ENCODE measurements at places on chromosomes 12 and 14.

DNA sequence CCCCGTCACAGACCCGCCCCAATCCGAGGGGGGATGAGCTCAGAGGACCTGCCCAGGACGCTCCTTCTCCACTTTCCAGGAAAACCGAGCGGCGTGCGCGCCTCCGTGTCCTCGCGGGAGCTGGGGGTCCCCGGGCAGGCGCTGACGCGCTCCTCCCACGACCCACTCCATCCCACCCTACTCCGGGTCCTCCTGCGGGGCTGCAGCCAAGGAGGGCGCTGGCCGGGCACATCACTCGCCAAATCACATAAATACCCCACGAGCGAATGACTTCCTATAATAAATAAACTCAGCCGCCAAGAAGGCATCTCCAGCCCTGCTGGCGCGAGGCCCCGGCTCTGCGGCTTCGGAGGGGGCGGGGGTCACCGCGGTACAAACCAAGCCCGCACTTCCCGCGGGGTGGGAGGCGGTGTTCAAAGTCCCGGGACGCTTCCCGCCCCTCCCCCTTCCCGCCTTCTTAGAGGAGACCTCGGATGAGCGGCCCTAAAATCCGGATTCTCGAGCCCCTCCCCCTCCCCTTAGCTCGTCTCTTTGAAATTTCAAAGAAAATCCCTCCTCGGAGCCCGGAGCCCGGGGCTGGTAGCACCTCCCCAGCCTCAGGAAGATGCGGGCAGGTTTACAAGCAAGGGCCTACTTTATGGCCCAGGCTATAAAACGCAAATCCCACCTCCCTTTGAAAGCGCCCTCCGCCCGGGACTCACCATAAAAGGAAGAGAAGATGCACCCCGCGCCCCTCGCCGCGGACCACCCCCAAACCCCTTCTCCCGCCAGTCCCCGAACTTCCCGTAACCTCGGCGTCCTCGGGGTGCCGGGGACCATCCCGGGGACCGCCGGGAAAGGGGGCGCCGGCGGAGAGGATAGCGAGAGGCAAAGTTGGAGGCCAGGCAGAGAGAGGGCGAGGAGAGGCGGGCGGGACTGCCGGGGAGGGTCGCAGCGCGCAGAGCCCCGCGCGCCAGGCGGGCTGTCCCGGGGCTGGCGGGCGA is 712 bp upstream of the FZD10 start:
- DNase-seq: no peak

DNA sequence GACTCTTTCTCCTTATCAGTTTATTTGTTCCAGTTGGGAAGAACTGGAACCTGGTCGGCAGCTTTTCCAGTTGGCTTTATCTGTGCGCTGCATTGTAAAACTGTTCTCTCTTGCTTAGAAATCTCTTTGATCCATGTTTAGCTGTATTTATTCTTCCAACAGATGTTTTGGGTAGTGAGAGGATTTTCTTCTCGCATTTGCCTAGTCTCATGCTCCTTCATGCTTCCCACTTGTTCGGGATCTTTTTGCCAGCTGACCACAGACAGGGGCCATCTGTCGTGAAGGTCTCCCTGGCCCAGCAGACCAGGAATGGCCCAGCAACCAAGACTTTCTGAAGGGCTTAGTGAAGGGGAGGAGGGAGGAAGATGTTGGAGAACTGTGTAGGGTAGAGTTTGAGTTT is 21.6 kb downstream of the NTF3 start:
- DNase-seq: no peak

DNA sequence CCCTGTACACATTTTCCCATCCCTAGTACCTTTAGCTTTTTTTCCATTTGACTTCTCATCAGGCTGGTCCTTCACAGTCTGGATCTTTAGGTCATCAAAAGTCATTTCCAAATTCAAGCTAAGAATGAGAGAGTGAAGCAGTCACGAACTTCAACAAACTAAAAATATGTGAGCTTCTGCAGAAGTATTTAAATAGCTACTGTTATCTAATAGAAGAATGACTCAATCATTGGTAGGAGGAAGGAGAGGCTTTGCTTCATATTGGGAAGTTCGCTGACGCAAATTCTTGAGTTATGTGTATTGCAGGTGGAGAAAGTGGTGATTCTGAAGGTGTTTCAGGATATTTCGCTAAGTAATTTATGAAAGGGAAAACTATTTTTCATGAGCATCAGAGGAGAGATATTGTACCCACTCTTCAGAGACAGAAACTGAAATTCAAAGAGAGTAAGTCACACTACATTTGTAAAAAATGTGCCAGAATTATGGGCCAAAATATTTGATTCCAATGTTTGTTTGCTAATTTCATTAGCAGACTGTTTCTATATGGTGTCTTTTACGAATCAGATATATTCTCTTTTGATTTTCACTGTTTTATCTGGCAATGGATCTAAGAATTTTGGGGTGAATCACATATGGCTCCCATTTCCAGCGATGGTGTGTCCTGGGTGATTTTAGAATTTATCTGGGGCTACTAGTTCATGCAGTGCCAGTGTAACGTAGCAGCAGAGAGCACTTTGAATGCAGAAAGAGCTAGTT is at the start of gene OLR1:
TSS of gene OLR1 (minus strand) at position 160 of the 756 bp plus-strand sequence. CDS start at position 105, 55 bp downstream.
- DNase-seq: no peak

DNA sequence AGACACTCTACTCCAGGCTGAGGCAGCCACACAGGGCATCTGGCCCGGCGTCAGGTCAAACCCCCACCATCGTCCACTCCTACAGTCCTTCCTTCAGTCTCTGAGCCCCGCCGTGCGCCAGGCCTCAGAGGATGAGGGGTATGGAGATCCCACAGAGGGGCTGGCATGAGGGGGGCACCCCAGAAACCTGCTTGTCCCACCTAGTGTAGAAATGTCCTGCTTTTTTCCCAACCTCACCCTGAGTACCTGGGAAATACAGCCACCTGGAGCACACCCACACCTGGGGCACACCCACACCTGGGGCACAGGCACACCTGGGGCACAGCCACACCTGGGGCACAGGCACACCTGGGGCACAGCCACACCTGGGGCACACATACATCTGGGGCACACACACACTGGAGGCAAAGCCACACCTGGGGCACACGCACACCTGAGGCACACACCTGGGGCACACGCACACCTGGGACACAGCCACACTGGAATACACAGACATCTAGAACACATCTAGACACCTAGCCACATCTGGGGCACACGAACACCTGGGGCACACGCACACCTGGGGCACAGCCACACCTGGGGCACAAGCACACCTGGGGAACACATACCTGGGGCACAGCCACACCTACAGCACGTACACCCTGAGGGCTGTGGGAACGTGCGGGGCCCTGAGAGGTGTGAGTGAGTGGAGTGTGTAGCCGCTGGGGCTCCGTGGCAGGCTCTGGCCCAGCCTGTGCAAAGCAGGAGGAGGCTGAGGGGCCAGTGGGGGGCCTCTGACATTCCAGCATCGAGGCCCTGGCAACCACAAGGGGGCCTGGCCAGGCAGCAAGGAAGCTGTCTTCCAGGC is 18.4 kb downstream of the AKT1 start:
- DNase-seq: no peak

DNA sequence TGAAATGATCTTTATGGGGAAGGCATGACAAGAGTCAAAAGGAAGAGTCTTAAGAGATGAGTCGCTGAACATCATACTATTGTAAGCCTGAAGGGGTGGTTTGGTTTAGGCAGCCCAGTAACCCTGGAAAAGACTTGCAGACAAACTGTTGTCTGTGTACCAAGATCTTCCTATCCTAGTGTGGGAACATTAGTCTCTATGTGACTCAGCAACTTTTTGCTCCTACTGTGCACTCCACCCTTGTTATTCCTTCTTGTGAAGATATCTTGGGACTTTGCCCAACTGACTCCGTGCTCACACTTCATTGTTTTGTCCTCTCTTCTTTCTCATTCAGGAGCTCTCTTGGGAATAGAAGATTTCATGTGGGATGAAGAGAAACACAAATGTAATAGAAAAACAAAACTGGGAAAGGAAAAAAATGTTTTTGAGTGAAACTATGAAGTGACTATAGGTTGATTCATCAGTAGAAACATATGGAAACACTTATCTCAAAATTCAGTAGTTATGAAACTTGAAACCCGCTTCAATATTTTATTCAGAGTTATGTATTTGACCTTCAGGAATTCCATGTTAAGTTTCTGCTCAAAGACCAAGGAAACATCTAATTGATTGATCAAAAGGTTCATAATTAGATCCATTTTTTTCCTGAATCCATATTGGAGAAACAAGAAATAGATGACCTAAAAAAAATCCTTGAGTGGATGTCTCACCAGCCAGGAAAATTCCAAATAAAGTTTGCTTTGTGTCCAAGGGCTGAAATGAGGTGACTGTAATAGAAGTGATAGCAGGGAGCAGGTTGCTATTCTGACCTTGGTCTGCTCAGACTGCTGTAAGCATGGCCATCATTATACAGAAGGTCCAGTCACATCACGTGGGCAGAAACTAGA is 67.2 kb downstream of the BTG1 start:
- no peak for DNase-seq

Measured in activated naive CD4-positive, alpha-beta T cell (primary cell).